Kidney (tissue), 22 donors: ENCODE measurements at places on chromosomes 7 and 10.

- peak; percentile 85 for DNase-seq
Measured at GRCh38 chr7:107995184-107996071, 7.5 kb downstream of the LAMB1 start.

GRCh38 chr7:27581119-27581518 is 81.6 kb downstream of the HIBADH start:
- no peak for DNase-seq

- no peak for DNase-seq
Measured at GRCh38 chr7:27661811-27662489, 733 bp downstream of the HIBADH start.

DNA sequence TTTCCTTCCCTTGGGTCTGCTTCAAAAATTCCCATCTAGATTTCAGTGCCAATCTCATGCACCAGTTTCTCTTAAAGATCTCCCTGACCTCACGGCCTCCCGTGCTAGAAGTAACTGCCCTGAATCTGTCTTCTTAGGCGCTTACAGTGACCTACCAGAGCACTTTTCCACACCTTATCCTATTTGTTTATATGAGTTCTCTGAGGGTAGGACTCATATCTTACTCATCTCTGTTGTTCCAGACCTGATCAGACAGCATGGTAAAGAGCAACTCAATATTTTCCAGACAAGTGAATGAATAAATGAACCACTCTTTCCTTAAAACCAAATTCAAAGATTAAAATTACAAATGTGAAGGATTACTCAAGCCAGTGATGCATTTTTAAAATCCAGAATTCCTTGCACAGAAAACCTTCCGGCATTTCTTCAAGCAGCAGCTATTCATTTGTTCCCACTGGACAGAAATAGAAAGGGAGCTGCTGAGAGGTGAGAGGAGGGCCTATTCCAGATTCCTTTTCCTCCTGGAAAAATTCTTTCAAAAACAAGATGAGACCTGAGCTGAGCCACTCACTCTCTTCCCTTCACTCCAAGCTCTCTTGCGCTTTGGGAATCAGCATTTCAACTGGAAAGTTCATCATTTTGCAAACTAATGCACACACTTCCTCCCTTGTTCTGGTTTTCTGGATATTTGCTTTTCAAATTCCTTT is 94.6 kb downstream of the ELMO1 start:
- no peak for DNase-seq

GRCh38 chr10:79994556-79994955 is 45.7 kb upstream of the SFTPD start:
- DNase-seq, result no peak

- no peak for DNase-seq
Measured at GRCh38 chr10:94213980-94214379, 148.8 kb downstream of the NOC3L start.

DNA sequence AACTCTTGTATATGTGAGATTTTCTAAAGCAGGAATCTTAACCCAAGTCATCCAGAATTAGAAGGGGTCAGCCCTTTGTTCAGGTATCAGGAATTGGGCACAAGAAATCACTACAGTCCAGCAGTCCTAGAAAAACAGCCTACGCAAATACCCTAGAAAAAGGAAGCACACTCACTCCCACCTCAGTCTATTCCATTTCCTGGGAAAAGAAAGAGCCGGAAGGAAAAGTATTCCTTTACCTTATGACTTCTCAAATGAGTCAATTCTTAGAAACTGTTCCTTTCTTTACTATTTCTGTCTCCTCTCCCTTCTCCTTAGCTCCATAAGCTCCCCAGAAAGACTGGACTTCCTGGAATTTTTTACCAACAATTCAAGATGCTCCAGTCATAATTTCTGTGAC is 62.7 kb downstream of the DNAJC12 start:
- no peak for DNase-seq

- DNase-seq, result no peak
Measured at GRCh38 chr7:50723888-50724287, 58.8 kb downstream of the GRB10 start.

- peak; percentile 16 for DNase-seq
Measured at GRCh38 chr7:45684910-45685618, 110.9 kb downstream of the ADCY1 start.

- DNase-seq, result peak; percentile 94
Measured at GRCh38 chr7:1532456-1533254, 2.2 kb downstream of the MAFK start.

DNA sequence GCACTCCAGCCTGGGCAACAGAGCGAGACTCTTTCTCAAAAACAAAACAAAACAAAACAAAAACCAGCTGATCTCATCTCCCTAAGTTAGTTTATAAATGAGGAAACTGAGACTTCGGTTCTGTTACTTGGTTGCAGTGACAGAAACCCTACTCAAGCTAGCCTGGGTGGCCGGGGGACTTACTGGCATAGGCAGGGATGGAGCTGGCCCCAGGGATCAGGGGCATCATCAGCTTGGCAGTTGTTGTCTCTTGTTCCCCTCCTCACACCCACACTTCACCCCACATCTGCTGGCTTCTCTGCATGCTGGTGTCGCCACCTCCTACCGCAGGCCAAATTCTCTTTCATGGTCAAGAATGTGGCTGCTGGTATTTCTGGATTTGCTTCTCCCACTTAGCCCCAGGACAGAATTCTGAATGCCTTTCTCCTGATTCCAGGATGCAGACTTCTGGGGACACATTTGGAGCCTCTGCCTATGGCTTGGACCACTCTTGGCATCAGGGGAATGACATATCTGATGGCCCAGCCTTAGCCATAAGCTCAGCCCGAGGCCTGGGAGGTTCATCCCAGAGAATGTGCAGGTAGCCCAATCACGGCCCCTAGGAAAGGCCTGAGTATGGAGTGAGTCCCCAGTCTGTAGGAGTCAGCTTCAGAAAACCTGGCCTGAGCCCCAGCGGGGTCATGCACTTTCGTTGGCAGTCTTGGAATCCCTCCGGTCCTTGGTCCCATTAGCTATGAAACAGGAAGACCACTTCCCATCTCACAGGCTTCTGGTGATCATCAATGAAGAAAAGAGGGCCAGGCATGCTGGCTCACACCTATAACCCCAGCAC is 41.6 kb upstream of the CTBP2 start:
- DNase-seq, result no peak

DNA sequence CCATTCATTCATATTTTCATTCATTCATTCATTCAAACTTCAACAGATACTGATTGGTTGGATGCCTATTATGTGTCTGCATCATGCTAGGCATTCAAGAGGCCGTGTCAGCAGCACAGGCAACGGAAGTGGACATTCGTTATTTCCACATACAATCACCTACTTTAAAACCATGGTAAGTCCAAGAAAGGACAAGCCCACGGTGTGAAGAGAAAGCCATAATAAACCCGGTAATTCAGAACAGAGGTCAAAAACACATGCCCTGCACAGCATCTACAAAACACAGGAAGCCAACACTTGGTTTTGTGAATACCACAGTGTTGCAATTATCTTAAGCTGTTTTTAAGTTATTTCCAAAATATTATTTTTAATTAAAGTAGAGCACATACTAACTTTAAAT is 126.7 kb downstream of the GLI3 start:
- no peak for DNase-seq

GRCh38 chr7:73737491-73738219 is 947 bp downstream of the ABHD11 start:
- DNase-seq, result no peak

DNA sequence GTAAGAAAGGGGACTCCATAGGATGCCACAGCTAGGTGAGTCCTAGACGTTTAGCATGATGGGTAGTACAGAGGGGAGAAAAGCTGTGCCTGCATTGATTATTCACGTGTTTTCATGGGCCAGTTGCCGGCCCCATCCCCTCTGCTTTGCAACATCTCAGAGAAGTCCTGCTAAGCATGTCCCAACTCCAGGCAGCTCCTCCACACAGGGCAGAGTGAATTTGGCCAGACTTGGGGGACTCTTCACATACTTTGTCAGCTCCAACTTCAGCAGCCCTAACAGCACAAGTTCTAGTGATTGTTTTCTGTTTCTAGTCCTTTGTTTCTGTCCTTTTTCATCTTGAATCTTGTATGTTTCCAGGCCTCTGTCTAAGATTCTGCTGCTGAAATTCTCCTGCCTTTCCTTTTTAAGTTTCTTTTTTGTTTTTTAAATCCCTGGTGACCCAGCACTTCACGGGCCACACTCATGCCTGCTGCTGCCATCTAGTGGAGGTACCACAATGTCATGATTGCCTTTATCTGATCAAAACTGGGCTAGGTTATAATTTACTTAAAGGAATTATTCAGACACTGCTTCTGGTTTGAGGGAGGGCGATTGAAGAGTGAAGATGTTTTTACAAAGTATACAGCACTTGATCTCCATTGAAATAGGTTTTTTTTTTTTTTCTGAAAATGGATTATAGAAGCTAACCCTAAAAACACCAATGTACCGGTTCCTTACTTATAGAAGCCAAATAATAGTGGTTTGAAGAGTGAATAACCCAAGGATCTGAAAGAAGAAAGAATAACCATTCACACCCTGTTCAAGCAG is 276.9 kb downstream of the CSTF2T start:
- peak; percentile 86 for DNase-seq

DNA sequence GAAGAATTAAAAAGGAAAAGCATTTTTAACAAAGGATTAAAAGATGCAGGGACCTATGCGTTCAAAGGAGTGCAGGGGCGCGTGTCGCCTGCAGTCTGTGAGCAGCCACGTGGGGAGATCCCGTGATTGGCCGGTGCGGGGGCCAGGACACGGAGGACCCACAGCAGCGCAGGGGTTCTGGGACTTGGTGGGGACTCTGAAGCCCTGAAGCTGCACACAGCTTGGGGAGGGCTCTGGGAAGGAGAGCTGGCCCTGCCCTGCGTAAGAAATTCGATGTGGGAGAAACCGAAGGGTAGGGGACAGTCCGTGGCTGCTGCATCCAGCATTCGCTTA is 268.1 kb downstream of the KLF6 start:
- no peak for DNase-seq
